ENCODE measurements at places on chromosomes 3 and 15.

DNA sequence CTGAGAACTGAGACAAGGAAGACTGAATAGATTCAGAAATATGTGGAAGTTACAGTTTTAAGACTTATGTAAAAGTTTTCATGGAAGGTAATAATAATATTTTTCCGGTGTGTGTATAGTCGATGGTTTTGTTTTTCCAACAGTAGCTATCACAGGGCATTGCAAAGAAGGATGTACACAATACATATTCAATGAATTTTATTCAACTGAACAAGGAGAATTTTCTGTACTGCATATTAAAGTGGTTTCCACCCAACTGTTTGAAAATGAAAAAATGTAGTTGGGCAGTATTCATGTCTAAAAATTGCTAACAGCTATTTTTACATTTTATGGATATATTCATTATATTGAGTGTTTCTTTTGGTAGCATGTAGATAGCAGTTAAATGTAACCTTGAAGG, 350.3 kb upstream of the ATP10A start:
- no peak for DNase-seq

- no peak for DNase-seq
Observed at GRCh38 chr3:78398401-78398800, 1358.5 kb downstream of the ROBO2 start.

DNA sequence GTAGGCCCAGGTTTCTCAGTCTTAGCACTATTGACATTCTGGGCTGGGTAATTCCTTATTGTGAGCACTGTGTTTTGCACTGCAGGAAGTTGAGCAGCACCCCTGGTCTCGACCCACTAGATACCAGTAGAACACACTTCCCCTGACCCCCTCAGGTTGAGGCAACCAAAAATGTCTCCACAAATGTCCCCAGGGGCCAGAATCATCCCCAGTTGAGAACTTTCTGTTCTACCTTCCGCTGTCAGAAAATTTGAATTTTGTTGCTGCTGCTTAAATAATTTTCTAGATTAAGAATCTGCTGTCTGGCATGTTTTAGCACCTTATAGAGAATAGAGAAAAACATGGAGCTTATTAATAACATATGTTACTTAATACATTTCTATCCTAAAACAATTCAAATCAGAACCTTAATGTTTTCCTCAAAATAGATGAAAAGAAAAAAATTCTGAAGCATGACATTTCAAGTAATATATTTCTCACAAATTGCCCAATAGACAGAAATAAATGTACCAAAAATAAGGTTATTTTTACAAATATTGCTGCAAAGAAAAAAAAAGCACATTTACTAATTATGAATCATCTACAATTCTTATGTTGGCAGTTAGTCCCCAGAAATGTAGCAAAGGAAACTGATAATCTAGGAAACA, 13.2 kb upstream of the THRB start:
- DNase-seq: no peak

- DNase-seq: no peak
Observed at GRCh38 chr3:94778814-94779494, 716.1 kb downstream of the NSUN3 start.

GRCh38 chr3:152322756-152323155, 54.0 kb downstream of the MBNL1 start:
- DNase-seq: no peak

GRCh38 chr3:39385456-39386090, 2.4 kb downstream of the SLC25A38 start:
- no peak for DNase-seq

GRCh38 chr15:43789409-43789808, 2.7 kb upstream of the SERF2 start:
- DNase-seq: no peak

GRCh38 chr3:128469556-128469955, 2.9 kb upstream of the DNAJB8 start:
- no peak for DNase-seq

- DNase-seq: no peak
Observed at GRCh38 chr3:115912372-115912771, 289.1 kb downstream of the GAP43 start.

GRCh38 chr3:27714692-27715453, 7.2 kb downstream of the EOMES start:
- DNase-seq: no peak

DNA sequence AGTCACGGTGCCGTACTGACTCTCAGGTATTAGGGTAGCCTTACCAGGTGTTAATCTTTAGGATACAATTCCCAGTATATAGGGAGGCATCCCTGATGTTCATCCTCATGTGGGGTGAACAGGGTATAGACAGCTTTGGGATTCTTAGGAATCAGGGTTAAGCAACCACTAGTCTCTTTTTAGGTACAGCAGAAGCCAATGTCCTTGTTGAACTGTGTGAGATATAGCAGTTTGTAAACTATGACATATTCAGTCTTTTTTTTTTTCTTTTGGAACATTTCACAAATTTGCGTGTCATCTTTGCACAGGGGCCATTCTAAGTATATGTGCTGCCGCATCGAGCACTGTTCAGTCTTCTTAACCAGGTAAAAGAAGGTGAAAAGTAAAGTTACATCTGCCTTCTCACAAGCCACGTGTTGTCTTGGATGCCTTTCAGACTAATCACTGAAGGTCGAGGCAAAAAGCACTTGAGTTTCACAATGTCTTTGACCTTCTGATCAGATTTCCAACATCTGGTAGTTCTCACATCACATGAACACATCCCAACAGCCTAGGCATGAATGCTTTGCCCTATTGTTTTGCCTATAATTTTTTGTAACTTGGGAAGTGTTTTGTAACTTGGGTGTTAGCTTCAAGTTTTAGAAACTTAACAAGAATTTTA, 17.2 kb downstream of the TSEN2 start:
- no peak for DNase-seq

DNA sequence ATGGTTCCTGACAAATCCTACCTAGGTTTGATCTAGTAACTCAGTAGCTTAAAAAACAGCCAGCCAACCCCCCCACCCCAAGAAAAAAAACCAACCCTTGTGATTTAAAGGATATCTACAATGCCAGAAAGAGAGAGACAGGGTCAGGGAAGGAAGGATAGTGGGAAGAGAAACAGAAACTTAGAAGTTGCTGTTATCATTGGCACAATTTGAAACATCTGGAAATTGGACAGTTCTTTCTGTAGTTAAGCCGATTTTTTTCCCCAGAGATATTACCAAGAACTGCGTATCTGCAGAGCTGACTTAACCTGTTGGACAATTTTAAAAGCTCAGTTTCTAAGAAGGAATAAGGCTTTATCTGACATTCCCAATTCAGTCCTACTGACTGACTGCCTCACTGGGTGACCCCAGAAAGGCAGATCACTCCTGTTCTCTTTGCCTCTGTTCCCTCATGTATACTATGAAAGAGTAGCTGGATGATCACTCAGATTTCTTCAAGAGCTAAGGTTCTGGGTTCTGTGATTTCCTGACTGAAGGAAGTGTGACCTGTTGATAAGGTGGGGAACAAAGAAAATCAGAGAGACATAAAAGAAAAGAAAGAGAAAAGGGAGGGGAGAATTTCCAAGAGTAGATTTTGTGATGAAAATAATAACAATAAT, 128.3 kb downstream of the MAP2K5 start:
- no peak for DNase-seq

DNA sequence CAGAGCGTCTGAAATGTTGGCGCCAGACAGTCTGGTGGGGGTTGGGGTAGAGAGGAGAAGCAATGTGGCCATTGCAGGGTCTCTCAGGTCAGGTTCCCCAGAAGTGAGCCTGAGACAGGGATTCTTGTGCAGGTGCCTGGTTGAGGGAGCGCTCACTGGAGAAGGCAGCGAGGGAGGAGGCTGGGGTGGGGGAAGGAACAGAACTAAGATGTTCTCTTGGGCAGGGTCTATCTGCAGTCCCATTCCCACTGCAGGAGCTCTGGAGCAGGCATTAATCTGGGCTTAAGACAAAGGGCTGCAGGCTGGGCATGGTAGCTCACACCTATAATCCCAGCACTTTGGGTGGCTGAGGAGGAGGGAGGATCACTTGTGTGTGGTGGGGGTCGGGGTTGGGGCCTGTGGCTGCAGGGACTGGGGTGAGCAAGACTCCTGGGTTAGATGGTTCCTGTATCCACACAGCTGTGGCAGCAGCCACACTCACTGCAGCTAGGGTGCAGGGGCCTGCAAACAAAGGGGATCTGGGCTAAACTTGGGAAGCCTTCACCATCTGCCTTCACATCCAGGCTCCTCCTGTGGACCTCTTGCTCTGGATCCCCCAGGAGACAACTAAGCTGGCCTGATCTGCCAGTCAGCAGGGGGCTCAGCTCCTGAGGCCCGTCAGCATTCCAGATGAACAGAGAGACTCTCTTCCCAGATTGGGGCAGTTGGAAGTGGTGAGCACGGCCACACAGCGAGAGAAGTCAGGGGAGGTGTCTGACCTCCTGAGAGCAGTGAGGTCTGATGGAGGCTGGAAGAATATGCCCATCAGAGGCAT, 172.5 kb downstream of the ABHD5 start:
- DNase-seq: no peak

DNA sequence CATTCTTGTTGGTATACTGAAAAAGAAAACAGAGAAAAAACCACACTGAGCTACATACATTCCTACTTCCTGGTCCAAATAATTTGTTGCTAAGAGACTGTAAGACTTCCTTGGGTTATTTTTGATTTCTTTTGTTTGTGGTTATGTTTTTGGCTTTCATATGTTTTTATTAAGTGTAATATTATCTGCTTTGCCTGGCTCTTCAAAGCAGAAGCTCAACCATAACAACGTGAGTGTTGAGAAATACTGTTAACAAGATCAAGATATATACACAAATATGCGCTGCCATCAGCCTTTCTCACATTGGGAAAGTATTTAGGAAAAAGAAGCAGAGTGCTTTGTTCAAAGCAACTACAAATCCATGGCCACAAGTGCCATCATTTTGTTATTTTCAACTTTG, 556.2 kb upstream of the CBLB start:
- DNase-seq: peak; percentile 3

DNA sequence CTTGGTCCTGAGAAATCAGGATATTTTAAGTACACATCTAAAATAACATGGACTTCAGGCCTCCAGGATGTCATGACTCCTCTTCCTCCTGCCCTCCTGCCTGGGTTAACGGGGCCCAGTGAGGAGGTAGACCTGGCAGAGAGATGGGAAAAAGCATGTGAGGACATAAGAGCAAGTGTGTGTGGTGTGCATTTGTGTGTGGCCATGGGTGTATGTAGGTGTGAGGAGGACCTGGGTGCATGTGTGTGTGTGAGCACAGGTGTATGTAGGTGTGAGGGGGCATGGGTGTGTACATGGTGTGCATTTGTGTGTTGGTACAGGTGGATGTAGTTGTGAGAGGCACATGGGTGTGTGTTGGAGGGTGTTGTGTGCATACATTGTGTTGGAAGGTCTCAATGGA, 105.4 kb downstream of the EPHB1 start:
- DNase-seq: no peak

GRCh38 chr3:54706738-54707137, 221.1 kb downstream of the LRTM1 start:
- no peak for DNase-seq

GRCh38 chr3:122307976-122308375, 17.1 kb upstream of the CSTA start:
- DNase-seq: no peak

DNA sequence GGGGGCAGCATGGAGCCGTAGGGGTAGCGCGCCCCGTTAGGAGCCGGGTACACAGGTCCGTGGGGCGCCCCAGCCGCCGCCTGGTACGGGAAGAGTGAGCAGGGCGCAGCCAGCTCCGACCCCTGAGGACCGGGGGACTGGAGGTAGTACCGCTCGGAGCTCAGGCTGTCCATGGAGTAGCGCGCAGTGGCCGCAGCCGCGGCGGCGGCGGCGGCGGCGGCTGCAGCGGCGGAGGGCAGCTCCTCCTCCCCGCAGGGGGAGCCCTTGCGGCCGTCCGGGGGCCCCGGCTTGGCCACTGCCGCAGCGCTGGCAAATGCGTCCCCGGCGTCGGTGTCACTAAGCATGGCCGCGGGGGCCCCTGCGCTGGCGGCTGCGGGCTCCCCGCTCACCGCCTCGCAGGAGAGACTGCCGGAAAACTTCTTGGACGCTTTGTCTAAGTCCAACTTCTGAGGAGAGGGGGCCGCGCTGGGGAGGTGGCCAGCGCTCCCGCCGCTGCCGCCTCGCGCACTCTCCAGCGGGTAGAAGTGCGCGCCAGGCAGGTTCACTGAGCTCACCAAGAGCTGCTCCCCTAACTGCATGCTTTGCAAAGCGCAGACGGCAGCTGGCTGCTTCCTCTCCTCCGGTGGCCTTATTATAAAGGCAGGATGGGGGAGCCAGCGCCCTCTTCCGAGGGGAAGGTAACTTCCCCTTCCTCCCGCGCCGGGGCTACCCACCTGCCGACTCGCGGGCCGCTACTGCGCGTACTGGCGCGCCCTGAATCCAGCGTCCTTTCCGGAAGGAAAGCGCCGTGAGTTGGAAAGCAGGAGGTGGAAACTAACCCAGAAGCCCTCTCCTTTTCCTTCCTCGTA, at the start of gene EOMES:
EOMES (minus strand) TSS at position 607 of the 848 bp plus-strand sequence; CDS start at position 578, 29 bp downstream.
- DNase-seq: no peak

- DNase-seq: no peak
Observed at GRCh38 chr3:6516694-6517093, 344.2 kb upstream of the GRM7 start.

DNA sequence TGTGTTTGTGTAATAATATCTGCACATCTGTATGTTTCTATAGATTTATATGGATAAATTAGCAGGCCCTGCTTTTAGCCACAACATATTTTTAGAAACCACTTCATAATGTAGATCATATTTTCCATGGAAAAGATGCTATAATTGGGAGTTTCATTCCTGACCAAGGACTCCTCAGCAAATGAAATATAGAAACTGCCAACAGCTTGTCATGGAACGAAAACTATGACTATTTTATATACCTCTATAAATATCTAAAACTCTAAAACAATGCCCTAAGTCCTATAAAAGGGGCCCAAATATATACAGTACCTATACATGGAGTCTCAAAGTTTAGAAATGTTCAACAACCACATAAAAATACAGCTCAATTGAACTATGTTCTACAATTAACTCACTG, 27.9 kb downstream of the EID1 start:
- no peak for DNase-seq

- DNase-seq: peak; percentile 51
Observed at GRCh38 chr3:46998121-46998851, 18.8 kb downstream of the NBEAL2 start.

DNA sequence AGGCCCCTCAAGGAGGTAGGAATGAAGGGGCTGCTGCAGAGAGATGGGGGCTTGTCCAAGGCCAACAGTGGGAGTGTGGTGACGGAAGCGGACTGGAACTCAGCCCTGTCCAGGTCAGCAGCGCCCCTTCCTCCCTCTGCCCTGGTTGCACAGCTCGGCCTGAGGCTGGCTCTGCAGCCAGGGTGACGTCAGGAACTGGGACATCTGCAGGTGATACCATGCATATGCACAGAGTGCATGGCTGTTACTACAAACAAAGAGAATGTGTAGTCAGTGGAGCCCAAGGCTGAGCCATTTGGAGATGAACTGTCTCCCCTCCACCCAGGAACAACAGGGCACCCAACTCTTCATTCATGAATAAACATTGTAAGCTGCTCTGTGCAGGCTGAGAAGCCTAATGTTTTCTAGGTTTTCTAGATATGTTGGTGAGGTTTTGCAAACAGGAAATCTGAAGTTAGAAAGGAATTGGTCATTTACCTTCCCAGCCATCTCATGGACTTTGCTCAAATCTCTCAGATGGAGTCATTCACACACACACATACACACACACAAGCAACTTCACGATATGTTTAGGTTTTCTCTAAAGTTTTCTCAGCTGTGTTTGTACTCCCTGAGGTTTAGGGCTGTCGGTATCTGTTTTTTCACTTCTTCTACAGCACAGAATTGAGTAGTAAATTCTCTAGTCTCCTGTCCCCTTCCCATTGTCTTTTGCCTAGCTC, 117.2 kb downstream of the TLE3 start:
- no peak for DNase-seq

Measured in bone marrow (tissue), 2 donors.